ENCODE measurements at places on chromosomes 4 and X.
A peak's percentile ranks its signal among the peaks of the same experiment; 100 is the strongest.

- DNase-seq: no peak
Observed at GRCh38 chr4:12519426-12519825, 964.7 kb downstream of the RAB28 start.

- no peak for DNase-seq
Observed at GRCh38 chrX:12999422-12999821, 24.5 kb downstream of the TMSB4X start.

DNA sequence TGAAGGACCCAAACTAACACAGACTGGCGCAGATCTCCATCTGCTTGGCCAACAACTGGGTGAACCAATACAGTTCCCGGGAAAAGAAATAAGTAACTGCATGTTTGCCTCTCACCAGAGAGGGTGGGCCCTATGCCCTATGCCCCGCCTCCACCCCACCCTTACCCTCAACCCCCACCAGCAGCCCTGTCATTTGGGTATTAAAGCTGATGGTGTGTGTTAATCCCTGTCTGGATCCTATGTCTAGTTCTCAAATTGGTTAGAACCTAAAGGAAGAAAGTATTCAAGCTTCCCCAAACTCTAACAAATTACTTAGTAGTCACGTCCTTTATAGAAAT, 19.0 kb downstream of the SMPX start:
- no peak for DNase-seq

- no peak for DNase-seq
Observed at GRCh38 chr4:168566726-168567125, 69.9 kb downstream of the PALLD start.

DNA sequence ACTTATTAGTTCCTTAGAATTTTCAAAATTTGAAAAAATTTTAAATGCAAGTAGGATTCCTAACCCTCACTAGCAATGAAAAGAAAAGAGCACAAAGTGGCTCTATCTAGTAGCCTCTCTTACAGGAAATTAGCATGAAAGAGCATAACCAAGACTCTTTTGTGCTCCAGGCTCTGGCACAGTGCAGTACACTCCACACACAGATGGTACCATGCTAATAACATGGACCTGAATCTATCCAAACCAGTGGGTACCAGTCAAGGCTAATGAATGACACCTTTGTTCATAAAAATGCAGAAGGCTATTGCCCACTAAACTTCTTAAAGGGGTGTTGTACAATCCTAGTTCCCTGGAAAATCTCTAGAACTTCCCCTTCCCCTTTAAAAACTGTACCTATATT, 119.0 kb downstream of the MANBA start:
- no peak for DNase-seq

GRCh38 chrX:22795671-22796070, 204.1 kb upstream of the DDX53 start:
- DNase-seq: no peak

DNA sequence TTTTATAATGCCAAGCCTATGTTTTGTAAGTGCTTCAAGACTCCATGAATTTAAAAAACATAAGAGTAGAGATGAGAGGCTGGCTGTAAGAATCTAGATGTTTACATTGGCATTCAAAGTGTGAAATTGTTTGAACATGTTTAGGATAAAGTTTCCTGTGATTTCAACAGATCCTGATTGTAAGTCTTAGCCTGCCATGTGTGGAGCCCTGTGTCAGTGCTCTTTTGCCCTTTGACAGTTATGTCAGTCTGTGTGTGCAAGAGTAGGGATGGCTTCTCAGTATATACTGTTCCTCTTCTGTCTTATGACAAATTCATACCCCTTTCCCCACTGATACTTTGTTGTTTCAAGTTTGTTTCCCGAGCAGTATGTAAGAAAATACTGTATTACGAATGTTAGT, 68.2 kb downstream of the USP9X start:
- no peak for DNase-seq

DNA sequence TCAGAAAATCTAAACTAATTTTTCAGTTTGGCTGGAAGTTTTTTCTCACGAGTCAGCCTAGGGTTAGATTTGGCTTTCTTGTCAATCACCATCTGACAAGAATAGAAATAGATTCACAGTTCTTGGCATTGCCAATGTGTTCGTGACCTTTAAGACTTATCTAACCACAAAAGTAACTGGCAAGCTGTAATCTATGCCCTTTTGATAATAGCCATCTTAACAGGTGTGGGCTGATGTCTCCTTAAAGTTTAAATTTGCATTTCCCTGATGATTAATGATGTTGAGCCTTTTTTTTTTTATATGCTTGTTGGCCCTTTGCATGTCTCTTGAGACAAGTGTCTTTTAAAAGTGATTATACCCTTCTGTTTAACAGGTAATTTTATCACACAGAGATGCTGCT, 460.3 kb upstream of the PRKX start:
- DNase-seq: no peak

DNA sequence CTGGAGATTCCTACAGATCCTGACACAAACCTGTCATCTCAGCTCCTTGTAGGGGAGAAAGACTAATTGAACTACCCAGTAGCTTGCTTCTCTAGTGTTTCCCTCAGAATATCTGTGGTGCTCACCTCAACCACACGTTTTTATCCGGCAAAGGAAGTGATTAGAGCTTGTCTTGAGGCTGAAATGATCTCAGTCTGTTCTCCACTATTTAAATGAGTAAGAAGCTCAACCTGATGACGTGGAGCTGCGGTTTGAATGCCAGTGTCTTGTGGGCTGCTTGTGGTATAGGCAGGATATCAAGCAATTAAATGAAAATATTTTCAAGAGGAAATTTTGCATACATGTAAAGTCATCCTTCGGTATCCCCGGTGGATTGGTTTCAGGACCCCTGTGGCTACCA, 270.2 kb downstream of the TLL1 start:
- DNase-seq: peak; percentile 50

DNA sequence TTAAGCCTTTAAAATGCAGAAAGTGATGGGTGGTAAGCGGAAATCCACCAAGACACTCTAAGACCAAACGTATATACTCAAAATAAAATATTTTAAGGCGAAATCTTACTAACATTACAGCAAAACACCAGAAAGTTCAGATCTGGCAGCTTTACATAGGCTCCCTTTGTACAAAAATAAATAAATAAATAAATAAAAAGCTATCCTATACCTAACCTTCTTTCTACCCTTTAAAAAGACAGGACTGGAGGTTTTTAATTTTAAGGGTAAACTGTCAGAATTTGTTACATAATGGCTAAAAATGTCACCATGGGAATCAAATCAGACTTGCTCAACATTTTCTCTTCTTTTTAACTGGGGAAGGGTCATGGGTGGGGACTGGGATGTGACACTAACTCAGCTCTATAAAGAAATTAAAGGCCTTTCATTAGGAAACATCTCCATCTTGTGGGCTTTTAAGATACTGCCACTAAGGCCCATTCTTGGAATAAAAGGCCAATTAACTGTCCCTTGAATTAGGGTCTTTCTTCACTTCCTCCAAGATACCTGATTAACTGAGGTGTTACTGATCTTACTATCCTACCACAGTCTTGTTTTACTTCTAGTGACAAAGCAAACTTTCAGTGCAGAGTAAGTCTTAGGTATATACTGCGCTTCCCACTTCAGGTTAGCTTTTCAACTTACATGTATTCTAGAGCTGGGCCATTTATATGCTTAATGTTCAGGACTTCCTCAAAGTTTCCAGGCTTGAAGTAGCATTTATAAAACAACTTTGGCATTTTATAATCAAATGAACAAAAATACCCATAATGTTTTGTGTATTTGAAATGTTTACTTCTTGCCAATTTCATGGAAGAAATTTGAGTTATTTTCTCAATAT, 13.3 kb downstream of the HNRNPD start:
- DNase-seq: peak; percentile 17

GRCh38 chr4:87093443-87094123, 126.8 kb downstream of the KLHL8 start:
- peak; percentile 44 for DNase-seq

- peak; percentile 41 for DNase-seq
Observed at GRCh38 chr4:73705056-73705432, 35.3 kb upstream of the CXCL8 start.

DNA sequence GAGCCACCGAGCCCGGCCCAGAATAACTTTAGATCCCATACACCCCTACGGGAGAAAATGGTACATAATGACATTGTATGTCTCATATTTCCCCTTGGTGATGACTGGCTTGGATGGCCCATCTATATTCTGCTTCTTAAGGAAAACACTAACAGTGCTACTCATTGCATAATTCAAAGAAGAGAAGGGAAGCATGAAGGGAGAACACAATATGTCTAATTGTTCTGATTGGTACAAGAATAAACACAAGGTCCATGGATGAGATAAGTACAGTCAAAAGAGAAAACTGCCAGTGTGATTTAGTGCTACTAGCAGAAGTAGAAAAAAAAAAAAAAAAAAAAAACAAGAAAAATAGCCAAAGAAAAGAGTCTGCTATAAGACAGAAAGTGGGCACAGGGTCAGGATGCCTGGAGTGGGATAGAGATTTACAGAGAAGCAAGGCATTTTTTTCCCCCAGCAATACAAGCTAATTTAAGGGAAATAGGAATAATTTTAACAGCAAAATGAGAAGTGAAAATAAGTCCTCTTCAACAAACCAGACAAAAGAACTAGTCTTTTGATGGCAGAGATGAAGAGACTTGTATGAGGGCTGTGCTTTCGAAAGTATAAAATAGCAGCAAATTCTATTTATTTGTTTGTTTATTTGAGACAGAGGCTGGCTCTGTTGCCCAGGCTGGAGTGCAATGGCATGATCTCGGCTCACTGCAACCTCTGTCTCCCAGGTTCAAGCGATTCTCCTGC, 96.5 kb upstream of the MAP3K15 start:
- DNase-seq: no peak

DNA sequence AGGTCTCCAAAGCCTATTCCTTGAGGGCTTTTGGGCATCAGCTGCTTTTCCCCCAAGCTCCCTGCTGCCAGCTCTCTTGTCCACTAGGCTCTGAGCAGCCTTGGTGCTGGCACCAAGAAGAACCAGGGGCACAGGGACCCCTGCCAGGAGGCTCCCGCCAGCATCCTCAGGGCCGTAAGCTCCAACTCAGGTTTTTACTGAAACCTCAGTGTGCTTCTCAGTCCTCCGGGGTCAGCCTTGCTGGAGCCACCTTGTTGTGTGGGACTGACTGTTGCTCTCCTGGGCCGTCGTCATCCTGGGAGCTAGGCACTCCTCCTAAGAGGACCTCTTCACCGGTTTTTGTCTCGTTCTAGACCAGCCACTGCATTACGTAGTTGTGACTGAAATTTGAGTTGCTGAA, 38.9 kb downstream of the NOP14 start:
- DNase-seq: no peak

DNA sequence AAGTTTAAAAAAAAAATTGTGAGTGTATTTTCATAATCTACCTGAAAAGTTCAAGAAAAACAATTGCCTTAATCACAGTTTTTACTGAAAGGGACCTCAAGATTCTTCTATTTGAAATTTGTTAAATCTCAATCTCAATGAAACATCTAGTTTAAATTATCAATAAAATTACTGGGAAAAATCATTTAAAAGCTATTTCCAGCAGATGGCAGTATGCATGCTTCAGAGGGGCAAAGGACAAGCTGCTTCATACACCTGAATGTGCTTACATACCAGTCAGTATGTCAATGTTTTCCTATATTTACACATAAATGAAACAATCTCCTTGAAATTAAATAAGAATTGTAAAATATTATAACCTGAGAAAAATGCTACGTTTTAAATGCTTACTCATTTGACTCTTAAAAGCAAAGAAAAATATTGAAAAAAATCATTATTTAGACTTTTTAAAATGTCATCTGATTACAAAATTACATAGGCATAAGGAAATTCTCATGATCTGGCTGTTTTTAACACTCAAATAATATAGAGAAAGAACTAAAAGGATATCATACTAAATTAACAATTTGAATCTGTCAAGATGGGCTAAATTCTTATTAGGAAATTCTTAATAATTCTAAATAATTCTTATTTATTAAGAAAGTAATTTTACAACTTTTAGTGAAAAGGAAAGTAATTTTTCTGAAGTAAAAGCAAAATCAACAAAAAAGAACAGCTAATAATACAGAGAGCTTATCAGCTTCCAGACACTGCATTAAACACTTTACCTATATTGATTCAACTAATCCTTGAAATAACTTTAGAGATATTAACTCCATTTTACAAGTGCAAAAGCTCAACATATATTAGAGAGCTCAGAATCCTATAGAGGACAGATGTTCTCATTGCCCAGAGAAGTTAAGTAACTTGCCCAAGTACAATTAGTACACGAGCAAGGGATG, 242.1 kb downstream of the ADAMTS3 start:
- peak; percentile 43 for DNase-seq

DNA sequence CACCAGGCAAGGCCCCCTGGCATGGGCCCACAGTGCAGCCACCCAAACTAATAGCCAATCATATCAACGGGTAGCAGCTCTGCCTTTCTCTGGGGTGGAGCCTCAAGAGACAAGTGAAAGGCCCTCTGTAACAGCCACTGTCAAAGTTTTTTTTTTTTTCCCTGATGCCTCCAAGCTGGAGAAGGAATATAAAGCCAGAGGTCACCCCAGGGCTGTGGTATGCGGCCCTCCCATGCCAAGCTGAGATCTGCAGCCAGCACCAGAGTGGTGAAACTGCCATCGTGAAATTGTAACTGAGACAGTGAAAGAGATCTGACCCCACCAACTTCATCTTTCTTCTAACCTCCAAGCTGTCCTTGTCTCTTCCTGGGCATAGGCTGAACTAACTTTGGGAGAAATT, 407.0 kb downstream of the KLHL4 start:
- no peak for DNase-seq

GRCh38 chr4:19945501-19945900, 306.2 kb upstream of the SLIT2 start:
- no peak for DNase-seq

- no peak for DNase-seq
Observed at GRCh38 chrX:19446397-19446796, 68.9 kb downstream of the MAP3K15 start.

- no peak for DNase-seq
Observed at GRCh38 chr4:78669453-78669852, 106.7 kb upstream of the BMP2K start.

GRCh38 chrX:57366430-57366829, 79.9 kb downstream of the FAAH2 start:
- no peak for DNase-seq

DNA sequence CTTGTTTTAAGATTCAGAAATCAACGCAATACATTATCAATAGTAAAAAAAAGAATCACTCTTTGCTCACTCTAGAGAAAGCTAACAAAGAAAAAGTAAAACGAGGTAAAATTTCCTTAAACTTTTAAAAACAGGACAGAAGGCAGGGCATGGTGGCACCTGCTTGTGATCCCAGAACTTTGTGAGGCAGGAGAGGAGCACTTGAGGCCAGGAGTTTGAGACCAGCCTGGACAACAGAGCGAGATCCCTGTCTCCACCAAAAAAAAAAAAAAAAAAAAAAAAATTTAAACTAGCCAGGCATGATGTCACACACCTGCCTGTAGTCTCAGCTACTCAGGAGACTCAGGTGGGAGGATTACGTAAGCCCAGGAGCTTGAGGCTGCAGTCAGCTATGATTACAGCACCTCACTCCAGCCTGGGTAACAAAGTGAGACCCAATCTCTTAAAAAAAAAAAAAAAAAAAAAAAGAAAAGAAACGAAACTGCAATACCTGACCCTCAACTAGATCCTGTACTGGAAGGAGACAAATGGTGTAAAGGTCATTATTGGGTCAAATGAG, 3.5 kb downstream of the CCNI start:
- no peak for DNase-seq

- no peak for DNase-seq
Observed at GRCh38 chr4:40201898-40202297, 5.1 kb downstream of the RHOH start.

- no peak for DNase-seq
Observed at GRCh38 chr4:113981591-113981990, 2.1 kb upstream of the ARSJ start.

- peak; percentile 76 for DNase-seq
Observed at GRCh38 chr4:742742-743311, 37.2 kb downstream of the PCGF3 start.

GRCh38 chrX:24266996-24267395, 46.9 kb downstream of the SUPT20HL2 start:
- no peak for DNase-seq
